ENCODE measurements at places on chromosomes 5 and 9.

- DNase-seq = no peak
Measured at GRCh38 chr5:77937015-77937908, 161.1 kb upstream of the TBCA start.

- DNase-seq = no peak
Measured at GRCh38 chr9:81754245-81754644, 64.9 kb upstream of the TLE1 start.

DNA sequence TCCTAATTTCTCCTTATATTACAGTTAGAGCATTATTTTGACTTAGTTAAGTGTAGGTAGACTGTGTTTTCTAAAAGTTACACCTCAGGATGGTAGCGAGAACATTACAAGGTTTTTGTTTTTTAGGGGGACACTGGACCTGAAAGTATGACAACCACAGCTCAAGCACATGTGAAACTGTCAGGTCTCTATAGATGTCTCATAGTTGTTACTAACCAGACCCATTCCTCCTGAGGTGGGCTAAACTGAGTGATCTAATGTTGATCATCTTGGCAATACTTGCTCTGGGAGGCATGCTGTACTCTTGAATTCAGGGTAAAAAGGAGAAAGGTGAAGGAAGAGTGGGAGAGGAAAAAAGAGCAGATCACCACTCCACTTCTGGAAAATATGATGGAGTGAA lies 196.6 kb upstream of the RASEF start:
- DNase-seq = no peak

GRCh38 chr5:178223196-178223773 lies 9.3 kb downstream of the PHYKPL start:
- no peak for DNase-seq

DNA sequence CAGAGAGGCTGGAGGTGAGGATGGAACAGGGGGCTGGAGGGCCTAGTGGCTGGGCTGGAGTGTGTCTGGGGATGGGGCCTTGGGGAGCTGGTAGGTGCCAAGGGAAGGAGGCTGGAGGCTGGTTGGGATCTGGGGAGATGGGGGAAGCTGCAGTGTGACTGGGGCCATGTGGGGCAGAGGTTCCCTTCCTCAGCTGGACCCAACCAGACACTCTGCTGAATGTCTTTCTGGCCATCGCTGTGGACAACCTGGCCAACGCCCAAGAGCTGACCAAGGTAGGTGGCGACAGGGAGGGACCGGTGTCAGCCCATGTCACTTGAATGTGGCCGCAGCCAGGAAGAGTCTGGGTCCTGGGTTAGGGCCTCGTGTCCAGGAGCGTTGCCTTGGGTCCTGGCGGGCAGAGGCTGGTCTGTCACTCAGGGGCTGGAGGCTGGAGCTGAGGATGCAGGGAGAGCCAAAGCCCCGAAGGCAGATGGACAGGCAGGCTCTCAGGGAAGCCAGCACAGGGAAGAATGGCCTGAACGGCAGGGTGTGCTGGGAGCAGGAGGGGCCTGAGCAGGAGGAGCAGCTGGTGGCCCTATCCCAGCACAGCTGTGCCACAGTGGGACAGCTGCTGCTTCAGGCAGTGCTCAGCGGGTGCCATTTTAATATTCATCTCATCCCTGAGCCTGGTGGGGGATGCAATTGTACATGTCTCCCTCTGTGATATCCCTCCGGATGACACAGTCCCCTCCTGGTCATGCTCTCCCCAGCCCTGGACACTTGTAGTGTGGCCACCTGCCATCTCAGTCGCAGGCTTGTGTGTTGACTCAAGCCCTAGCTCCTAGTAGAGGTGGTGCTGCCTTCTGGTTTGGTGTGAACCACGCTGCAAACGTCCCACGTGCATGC lies 132.5 kb downstream of the CACNA1B start:
- no peak for DNase-seq

GRCh38 chr5:172274951-172275753 lies 8.4 kb downstream of the UBTD2 start:
- DNase-seq = peak; percentile 6

DNA sequence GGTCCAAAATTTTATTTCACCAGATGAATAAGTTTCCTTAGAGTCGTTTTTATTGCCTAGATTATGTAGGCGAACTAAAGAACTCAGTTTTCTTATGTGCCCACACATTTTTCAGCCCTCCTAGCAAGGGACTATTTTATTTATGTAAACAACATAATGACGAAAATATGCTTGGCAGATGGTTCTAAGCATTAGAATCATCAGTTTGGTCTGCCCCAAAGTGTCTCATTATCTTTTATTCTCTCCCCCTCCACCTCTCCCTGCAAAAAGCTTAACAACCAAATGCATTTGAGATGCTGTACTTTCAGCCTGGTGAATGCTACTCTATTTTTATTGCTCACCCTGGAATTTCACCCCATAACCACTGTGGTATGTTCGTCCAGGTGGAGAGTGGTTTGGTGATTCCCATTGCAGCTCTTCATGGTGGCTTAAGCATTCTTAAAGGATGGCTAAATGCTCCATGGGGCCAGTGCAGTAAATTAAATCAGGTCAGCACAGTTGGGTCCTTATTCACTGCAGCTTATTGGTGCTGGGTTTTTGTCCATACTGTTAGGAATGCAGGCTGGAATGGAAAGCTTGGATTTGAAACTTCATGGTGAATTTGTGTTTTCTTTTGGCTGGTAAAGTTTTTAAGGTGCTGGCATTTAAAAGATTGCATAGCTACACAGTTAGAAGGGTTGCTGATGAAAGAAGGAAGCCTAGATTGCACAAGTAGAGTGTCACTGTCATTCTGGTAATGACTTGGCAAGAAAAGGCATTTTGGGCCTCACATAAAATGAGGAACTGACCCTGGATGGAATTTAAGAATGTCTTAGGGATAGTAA lies 39.2 kb downstream of the TLE4 start:
- DNase-seq = no peak

- DNase-seq = no peak
Measured at GRCh38 chr5:115661101-115661500, 35.3 kb upstream of the TMED7 start.

- DNase-seq = no peak
Measured at GRCh38 chr5:32241034-32241783, 67.1 kb upstream of the GOLPH3 start.

DNA sequence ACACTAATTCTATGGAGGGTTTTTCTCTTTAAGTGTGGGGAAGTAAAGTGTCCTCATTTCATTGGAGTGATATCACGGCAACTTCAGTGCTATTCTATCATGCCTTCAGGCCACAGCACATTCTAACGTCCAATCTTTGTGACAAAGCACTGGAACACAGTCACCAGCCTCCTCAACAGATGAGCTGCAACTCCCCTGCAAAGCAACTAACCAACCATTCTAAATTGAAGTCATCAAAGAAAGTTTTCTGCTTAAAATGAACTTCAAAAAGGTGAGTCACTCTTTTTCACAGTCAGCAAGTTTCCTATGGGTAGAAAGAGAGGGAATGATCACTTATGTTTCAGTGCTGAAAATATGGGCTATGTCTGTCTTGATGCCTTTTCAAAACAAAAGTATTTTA lies 190.8 kb downstream of the ELAVL2 start:
- no peak for DNase-seq

GRCh38 chr5:93677359-93677891 lies 64.0 kb downstream of the POU5F2 start:
- DNase-seq = no peak

DNA sequence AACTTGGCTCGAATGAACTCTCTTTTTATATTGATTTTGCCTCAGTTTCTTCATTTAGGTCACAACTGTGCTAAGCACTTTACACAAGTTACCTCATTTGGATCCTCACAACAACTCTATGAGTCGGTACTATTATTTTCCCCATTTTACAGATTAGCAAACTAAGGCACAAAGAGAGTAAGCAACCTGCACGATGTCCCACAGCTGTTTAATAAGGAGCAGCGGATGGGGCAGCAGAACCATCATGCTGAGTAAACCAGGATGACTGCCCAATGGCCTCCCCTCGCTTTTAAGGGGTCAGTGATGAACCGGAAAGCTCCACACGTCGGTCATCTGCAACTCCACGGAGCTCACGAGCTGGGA lies 607 bp downstream of the PRELID2 start:
- DNase-seq = no peak

DNA sequence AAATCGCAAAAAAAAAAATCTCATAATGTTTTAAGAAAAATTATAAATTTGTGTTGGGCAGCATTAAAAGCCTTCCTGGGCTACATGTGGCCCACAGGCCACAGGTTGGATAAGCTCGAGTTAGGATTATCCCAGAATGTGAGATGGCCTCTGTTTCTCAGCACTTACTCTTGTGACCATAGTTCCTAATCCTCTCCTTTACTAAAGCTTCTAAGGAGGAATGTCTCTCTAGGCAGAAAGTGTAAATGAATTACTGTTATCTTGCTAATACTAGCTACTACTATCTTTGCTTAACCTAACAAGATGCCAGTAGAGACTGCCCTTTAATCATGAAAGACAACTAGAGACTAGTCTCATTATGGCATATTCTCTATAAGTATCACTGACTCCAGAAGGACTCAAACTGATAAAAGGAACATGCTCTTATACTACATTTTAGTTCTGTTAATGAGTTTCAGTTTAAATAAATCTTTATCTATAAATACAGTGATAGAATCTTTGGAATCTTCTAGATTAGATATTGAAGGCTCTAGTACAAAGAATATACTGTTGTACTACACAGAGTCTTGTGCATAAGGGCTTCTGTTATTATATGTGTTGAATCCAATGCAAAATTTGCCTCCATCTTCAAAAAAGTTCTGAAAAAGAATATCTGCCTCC lies 13.8 kb downstream of the INVS start:
- DNase-seq = no peak

GRCh38 chr5:172456076-172456722 lies 1.9 kb upstream of the SH3PXD2B start:
- DNase-seq = no peak

GRCh38 chr5:28810751-28811136 lies 1772.4 kb upstream of the CDH9 start:
- no peak for DNase-seq

- DNase-seq = no peak
Measured at GRCh38 chr5:61401726-61402125, 69.7 kb downstream of the ZSWIM6 start.

DNA sequence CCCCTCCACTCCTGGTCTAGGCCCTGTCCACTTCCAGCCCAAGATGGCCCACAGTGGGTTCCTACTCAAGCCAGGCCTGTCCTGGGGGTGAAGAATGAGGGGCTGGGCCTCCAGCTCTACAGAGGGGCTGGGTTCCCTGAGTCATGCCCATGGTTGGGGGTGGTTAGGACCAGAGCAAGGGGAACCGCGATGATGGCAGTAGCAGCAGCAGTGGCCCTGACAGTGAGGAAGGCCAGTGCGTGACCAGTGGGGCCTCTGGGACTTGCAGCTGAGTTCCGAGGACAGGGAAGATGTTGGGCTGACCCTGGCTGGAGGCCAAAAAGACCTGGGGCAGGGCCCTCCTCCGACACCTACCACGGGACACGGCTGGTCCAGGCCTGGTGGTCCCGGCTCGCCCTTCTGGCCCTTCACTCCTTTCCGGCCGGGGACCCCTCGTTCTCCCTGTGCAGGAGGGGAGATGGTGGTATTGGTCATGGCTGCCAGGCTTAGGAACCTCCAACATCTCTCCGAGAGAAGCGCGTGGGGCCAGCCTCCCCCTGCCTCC lies 9.2 kb upstream of the PHYKPL start:
- DNase-seq = no peak

- no peak for DNase-seq
Measured at GRCh38 chr5:139985290-139985689, 57.8 kb downstream of the NRG2 start.

DNA sequence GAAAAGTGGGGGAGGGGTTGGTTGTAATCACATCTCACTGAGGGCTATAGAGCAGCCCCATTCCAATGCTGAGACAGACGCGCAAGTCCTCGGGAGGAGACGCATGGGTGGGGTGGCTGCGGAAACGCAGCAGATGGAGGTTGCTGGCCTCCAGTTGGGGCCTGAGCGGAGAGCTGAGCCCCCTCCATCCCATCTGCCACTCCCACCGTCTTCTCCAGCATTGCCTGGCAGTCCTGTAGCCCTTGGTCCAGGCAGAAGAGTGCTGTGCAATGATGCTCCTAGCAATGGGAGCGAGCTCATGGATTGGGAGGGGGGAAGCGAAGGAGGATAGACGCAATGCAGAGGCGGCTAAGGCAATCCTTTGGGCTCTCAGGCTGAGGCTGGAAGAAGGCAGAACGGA lies 79.4 kb upstream of the GLRA1 start:
- DNase-seq = no peak

- no peak for DNase-seq
Measured at GRCh38 chr9:101999441-101999840, 261.0 kb upstream of the GRIN3A start.

- DNase-seq = no peak
Measured at GRCh38 chr5:5799826-5800225, 377.3 kb downstream of the ICE1 start.

GRCh38 chr5:142304013-142304701 lies 20.7 kb downstream of the SPRY4 start:
- DNase-seq = no peak

DNA sequence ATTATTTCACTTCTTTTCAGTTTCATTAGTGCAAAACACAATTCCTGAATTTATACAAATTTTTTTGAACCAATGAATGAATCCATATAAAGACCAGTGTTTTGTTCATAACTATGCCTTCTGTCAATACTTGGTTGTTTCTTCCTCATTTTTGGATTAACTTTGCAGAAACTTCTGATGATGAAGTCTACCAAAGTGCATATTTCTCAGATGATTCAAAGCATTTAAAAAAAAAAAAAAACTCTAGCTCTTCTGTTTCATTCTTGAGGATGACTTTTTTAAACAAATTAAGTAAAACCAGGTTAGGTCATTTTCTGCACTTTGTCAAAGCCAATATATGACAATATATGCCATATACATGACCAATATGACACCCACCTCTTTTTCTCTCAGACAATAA lies 92.6 kb downstream of the CHSY3 start:
- no peak for DNase-seq

GRCh38 chr9:18601956-18602355 lies 128.0 kb downstream of the ADAMTSL1 start:
- no peak for DNase-seq

DNA sequence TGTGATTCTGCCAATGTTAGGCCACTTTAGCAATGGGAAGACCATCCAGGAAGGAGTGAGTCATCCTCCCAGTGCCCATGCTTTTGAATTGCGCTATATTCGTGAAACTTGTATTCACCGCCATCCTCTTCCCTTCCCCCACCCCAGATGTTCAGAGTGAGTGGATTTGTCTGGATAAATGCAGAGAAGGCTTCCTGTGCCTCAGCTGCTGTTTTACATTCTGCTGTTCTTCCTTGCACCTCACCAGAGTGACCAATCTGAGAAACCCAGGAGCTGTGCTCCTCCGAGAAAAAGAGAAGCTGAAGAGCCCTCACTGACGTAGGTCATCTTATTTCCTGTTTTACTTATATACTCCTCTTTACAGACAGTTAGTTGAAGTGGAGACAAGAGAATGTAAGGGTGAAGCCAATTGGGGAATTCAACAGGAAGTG lies 24.6 kb upstream of the SVEP1 start:
- DNase-seq = no peak
